Small intestine (tissue), 16 donors: ENCODE measurements at places on chromosomes 12 and 14. TPM values are rescaled to one million over a fixed set of nuclear protein-coding genes. Genes with fewer than 3 reads are reported as not detected.
A peak's percentile ranks its signal among the peaks of the same experiment; 100 is the strongest.

Gene GPR132
- polyA plus RNA-seq = 1.1 TPM

Gene NTS
- 180 TPM for polyA plus RNA-seq

Gene KRAS
- polyA plus RNA-seq = 11.3 TPM

Gene ZC2HC1C
- polyA plus RNA-seq = 15.9 TPM

Gene LRP6
- polyA plus RNA-seq = 2.2 TPM

Gene SSTR1
- 8.9 TPM for polyA plus RNA-seq

DNA sequence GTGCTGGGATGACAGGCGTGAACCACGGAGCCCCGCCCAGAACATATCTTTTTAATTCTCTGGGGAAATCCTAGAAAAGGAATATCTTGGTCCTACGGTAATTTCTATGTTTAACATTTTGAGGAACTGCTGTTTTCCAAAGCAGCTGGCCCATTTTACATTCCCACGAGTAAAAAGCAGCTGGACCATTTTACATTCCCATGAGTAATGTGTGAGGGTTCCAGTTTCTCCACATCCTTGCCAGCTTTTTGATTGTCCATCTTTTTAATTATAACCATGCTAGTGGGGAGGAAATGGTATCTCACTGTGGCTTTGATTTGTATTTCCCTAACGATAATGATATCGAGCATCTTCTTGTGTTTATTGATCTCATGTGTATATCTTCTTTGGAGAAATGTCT is 4.4 kb upstream of the P2RX4 start:
- no peaks in the 10 kb centered on the region for H3K27me3 ChIP-seq
- H3K4me1 ChIP-seq = no peaks in the 10 kb centered on the region
- H3K36me3 ChIP-seq = no peaks in the 10 kb centered on the region
- H3K4me3 ChIP-seq = no peak overlapping the region
- no peak for DNase-seq

DNA sequence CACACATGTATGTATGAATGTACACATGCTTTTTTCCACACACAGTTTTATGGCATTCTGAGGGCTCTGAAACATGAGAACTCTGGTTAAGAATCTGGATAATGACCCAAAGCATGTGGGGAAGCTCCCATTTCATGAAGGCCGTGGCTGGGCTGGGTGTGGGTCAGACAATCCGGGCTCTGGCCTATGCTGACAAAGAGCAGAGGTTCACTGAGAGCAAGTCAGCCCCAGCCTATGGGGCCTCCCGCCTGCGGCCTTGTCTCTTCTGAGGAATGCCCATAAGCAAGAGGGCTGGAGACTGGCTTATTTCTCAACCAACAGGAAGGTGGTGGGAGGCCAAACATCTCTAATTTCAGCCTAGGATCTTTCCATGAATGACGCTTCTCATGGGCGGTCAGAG is 8.5 kb downstream of the MYH6 start:
- H3K4me1 ChIP-seq = no peaks in the 10 kb centered on the region
- peaks cover 13% of the 10 kb centered on the region for H3K27me3 ChIP-seq
- H3K36me3 ChIP-seq = no peaks in the 10 kb centered on the region

DNA sequence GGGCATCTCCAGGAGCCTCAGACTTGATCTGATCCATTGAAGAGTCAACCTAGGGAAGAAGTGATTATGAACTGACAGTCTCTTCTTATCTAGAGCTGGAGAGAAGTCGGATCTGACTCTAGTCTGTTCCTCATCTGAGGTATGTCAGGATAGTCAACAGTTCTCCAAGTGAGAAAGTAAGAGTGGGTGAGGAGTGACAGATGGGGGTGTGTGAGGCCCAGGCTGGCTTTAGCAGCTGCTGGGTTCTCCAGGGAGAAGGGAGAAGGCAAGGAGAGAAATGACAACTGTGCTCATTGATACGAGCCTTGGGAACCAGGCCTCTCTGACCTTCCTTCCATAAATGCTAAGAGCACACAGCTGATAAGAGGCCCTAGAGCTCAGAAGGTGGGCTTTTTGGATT is 53.3 kb downstream of the IRAK3 start:
- H3K27me3 ChIP-seq = no peaks in the 10 kb centered on the region
- DNase-seq = no peak
- H3K4me3 ChIP-seq = no peak overlapping the region
- H3K27ac ChIP-seq = no peak overlapping the region
- no peaks in the 10 kb centered on the region for H3K4me1 ChIP-seq

DNA sequence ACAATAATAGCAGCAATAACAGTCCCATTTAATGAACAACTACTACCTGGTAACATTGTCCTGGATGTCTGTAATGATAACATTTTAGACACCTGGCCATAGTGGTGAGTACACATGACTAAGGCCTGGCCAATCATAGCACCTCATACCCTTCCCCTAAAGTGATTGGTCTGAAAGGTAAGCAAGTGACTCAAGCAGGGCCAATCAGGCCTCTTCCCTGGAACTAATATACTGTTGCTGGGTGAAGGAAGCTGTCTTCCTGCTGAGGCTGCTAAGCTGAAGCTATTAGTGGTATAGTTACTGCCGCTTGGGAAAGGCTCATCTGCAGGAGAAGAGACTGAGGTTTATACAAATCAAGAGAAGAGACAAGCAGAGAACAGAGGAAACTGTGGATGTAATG is 18.7 kb upstream of the NOS1 start:
- no peaks in the 10 kb centered on the region for H3K36me3 ChIP-seq
- no peaks in the 10 kb centered on the region for H3K4me1 ChIP-seq
- H3K27ac ChIP-seq = no peak overlapping the region
- H3K27me3 ChIP-seq = no peaks in the 10 kb centered on the region
- DNase-seq = no peak

DNA sequence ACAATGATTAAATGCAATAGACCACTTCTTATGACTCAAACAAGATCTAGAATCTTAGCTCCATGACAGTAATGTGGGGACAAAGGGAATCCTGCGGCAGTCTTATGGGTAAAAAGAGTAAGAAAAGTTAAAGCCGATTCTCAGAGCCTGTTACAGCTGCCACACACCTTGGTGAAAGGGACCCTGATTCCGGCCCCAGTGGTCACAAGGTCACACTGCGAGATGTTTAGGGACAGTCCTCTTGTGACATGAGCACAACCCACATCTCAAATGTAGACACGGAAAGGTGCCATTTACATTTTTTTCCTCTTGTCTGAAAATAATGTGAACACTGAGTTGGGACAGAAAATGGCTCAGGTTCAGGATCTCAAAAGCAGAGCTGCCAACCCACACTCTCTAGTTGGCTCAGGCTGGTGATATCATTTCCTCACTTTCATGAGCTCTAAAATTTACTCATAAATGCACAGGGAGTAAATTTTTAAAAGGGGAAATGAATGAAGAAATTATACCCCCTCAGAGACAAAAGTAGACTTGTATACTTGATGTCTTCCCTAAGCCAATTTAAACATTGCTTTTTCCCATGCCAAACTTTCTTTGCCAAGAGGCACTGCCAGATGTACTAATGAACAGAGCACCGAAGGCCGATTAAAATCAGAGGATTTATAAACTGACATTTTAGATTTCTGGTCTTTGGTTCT is 113.1 kb upstream of the OVCH1 start:
- H3K4me1 ChIP-seq = no peaks in the 10 kb centered on the region
- H3K4me3 ChIP-seq = no peak overlapping the region
- H3K27ac ChIP-seq = no peak overlapping the region
- H3K27me3 ChIP-seq = no peaks in the 10 kb centered on the region
- H3K36me3 ChIP-seq = no peaks in the 10 kb centered on the region
- DNase-seq = no peak

DNA sequence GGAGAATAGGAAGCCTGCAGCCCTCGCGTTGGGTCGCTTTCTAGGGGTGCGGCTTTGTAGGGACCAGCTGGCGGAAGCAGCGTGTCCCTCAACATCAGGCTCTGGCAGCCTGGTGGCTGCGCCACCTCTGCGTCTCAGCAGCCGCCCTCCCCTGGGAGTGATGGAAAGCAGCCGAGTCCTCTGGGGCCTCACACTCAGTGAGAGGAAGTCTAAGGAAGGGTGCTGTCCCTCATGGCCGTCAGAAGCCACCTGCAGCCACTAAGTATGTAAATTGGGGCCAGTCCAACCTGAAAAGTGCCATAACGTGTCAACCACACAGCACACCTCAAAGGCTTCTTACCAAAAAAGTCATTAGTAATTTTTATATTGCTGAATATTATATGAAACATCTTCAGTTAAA is 80.3 kb downstream of the WDR20 start:
- H3K27me3 ChIP-seq = no peaks in the 10 kb centered on the region
- H3K27ac ChIP-seq = no peak overlapping the region
- no peak overlapping the region for H3K4me3 ChIP-seq
- H3K4me1 ChIP-seq = peaks cover 6% of the 10 kb centered on the region
- no peak for DNase-seq

DNA sequence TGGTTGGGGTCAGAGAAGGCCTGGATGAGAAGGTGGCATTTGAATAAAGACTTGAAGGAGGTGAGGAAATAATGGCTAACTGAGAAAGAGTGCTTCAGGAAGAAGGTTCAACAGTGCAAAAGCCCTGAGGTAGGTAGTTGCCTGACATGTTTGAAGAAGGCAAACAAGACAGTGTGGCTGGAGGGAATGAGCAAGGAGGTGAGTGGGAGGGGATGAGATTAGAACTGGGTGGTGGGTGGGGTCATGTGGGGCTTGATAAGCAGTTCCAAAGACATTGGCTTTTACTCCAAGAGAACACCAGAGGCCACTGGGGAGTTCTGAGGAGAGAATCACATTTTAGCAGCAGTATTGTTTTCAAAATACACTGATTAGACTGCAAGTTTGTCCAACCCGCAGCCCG is 50.5 kb downstream of the HSPB8 start:
- H3K4me1 ChIP-seq = no peaks in the 10 kb centered on the region
- no peak overlapping the region for H3K27ac ChIP-seq
- H3K36me3 ChIP-seq = no peaks in the 10 kb centered on the region
- H3K4me3 ChIP-seq = no peak overlapping the region

DNA sequence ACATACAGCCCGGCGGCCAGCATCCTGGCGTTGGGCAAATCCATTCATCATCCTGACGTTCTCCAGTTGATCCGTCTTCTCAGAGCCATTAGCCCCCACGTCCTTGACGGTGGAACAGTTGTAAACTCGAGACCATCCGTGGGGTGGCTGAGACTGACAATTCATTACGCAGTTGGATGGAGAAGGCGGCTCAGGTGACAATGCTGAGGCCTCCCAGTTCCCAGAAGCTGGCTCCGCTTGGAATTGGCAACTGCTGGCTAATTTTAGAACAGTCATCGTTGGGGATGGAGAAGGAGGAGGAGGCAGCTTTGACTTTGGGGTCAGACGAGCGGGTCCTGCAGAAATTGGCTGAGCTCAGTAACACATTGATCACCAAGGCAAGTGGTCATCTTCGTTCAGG is 186.5 kb downstream of the PHETA1 start:
- H3K36me3 ChIP-seq = no peaks in the 10 kb centered on the region
- H3K4me3 ChIP-seq = no peak overlapping the region
- H3K27ac ChIP-seq = no peak overlapping the region
- peaks cover 13% of the 10 kb centered on the region for H3K4me1 ChIP-seq

- H3K4me3 ChIP-seq = peak overlapping the region; percentile 93
- peak overlapping the region; percentile 28 for H3K27ac ChIP-seq
- no peaks in the 10 kb centered on the region for H3K27me3 ChIP-seq
- peaks cover 13% of the 10 kb centered on the region for H3K4me1 ChIP-seq
- DNase-seq = peak; percentile 75
Measured at GRCh38 chr14:94081386-94081820, 293 bp downstream of the IFI27L1 start.

- no peak for DNase-seq
- peaks cover 29% of the 10 kb centered on the region for H3K4me1 ChIP-seq
- no peak overlapping the region for H3K27ac ChIP-seq
- peaks cover 7% of the 10 kb centered on the region for H3K27me3 ChIP-seq
- H3K4me3 ChIP-seq = no peak overlapping the region
- H3K36me3 ChIP-seq = peaks cover 11% of the 10 kb centered on the region
Measured at GRCh38 chr12:52041695-52042123, 9.5 kb upstream of the NR4A1 start.

- no peak overlapping the region for H3K27ac ChIP-seq
- H3K36me3 ChIP-seq = peaks cover 14% of the 10 kb centered on the region
Measured at GRCh38 chr12:132662901-132663755, 24.0 kb downstream of the POLE start.

DNA sequence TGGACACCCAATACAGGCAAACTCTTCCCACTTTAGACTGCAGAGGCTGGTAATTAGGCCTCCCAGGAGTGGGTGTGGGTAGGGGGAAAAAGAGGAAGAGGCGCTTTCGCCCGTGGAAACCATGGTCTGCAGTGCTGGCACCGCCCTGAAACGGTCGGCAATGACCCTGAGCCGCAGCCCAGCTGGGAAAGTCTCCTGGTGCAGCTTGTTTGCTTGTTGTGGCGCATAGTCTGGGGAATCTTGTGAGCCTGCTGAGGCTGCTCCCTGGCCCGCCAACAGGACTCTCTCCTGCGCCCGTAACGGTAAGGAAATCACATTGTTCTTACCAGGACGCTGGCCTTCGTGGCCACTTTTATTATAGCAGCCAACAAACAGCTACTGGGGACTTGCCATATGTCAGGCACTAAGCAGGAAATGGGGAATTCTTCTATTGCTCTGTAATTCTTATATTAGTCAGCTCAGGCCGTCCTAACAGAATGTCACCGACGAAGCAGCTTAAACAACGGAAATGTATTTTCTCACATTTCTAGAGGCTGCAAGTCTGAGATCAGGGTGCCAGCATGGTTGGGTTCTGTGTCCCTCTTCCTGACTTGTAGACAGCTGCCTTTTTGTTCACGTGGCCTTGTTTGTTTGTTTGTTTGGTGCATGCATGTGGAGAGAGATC is 52.5 kb upstream of the RIN3 start:
- no peaks in the 10 kb centered on the region for H3K27me3 ChIP-seq
- H3K27ac ChIP-seq = no peak overlapping the region
- H3K4me3 ChIP-seq = no peak overlapping the region
- no peaks in the 10 kb centered on the region for H3K4me1 ChIP-seq

DNA sequence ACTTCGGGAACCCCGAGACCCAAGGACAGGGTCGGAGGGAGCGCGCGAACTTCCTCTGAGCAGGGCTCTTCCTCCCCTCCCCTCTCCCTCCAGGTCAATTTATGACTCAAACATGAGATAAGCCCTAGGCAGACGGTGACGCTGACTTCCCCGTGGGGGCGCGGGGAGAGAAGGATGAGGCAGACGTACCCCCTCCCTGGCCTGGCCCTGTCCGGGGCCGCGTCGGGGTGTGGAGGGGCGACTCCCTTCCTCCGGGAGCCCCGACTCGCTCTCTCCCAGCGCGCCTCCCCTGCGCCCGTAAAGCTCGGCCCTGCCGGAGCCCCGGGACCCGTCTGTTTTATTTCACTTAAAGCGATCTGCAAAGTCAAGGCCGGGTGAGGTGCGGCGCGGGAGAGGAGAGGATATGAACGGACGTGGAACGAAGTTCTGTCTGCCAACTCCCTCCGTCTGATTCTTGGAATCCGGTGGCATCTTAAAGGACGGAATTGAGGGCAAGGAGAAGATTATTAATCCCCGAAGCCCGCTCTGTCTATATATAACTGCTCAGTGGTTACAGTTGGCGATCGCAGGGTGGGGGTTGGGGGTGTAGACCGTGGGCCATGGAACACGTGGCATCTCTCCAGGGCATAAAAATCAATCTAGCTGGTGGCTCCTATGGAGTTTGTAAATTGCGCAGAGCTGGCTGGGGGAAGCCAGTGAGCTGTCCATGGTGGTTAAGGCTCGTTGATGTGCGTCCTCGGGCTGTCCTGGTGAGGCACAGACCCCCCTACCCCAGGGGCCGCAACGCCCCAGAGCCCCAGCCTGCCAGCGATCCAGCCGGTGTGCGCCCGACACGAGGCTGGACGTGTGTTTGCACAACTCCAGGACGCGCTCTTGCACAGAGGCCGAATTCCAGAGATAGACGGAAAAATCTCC is 2.9 kb upstream of the PTHLH start:
- peak overlapping the region; percentile 13 for H3K4me3 ChIP-seq
- peak; percentile 40 for DNase-seq
- H3K27ac ChIP-seq = no peak overlapping the region
- peaks cover 8% of the 10 kb centered on the region for H3K27me3 ChIP-seq
- H3K36me3 ChIP-seq = no peaks in the 10 kb centered on the region
